ENCODE measurements at places on chromosomes 7 and 10.

- DNase-seq = no peak
Observed at GRCh38 chr10:113326160-113327111, 226.4 kb upstream of the HABP2 start.

GRCh38 chr7:29920491-29920890 is 69.1 kb downstream of the SCRN1 start:
- DNase-seq = no peak

DNA sequence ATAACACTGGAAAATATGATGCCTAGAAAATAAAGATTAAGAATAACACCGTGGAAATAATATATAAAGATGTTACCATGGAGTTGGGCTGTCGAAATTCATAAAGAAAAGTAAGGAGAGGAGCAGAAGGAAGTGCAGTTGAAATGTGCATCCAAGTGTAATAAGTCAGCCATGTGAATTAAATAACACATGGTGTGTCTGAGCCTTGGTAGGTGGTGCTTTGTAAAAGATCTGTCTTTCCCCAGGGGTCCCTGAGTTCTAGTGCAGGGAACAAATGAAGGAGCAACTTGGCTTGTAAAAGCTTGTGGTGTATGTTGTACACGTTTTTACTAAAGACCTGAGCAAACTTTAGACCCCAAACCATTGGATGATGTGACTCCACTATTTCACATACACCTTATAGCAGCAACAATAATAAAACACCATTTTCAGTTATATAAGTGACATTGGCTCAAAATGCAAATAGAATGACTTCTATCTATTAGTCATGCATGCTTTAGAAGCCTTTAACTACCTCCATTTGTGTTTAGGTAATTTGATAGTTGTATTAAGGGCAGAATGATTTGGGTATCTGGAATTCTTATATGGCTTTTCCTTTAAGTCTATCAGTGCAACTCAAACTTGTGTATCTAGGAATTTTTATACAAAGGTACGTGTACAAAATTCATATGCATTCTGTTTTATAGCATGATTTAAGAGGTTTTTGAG is 11.3 kb downstream of the STARD3NL start:
- DNase-seq = no peak

GRCh38 chr10:33065111-33065510 is 107.1 kb upstream of the ITGB1 start:
- DNase-seq = no peak

GRCh38 chr10:93334181-93334580 is 148.0 kb downstream of the MYOF start:
- no peak for DNase-seq

DNA sequence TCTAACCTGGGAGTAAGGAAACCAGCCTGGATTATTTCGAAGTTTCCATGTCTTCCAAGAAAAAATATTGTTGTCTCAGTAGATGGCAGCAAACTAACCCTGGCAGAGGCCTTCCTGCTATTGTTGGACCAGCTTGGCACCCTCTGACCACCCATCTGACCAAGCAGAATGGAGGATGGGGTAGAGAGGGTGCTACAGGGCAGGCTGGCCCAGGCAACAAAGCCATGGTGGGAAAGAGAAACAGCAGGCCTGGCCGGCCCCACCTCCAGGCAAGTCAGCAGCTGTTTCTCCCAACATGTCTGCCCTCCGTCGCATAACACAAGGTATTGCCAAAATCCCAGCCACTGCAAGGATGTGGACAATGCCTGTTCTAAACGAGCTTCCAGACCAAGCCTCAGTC is 95.0 kb downstream of the FAM53B start:
- no peak for DNase-seq

Data from activated naive CD8-positive, alpha-beta T cell treated with anti-CD3 and anti-CD28 coated beads, Interleukin-2, amount 50 U/mL, for 16 hours (primary cell).